Fibroblast of lung (primary cell): ENCODE measurements at places on chromosomes 7 and 10.

DNA sequence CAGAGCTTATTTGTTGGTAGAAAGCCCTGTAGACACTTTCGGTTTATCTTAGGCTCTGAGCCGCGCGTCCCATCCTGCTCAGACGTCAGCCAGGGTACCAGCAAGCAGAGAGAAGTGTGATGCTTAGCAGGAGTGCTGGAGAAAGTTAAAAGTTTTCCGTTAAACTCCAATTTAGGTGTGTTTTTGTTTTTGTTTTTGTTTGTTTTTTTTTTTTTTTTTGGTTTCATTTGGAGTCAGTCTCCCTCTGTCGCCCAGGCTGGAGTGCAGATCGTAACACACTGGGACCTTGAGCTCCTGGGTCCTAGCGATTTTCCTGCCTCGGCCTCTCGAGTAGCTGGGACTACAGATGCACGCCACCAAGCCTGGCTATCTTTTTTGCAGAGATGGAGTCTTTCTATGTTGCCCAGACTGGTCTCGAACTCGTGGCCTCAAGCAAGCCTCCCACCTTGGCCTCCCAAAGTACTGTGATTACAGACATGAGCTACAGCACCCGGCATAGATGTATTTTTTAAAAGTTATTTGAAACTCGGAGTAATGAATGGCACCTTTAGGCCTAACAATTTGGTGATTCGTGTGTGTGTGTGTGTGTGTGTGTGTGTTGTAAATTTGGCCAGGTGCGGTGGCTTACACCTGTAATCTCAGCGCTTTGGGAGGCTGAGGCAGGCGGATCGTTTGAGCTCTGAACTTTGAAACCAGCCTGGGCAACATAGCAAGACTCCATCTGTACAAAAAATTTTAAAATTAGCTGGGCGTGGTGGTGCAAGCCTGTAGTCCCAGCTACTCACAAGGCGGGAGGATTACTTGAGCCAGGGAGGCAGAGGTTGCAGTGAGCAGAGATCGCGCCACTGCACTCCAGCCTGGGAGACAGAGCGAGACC is 1.3 kb upstream of the HIP1 start:
- DNase-seq: peak; percentile 64

DNA sequence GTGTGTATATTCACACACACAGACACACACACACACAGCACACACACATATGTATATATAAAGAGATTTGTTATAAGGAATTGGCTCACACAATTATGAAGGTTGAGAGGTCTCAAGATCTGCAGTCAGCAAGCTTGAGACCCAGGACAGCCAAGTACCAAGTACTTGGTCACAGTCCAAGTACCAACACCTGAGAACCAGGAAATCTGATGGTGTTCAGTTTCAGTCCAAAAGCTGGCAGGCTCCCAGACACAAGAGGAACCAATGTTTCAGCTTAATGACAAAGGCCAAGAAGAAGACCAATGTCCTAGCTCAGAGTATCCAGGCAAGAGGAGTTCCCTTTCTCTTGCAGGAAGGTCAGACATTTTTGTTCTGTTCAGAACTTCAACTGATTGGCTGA is 780.2 kb downstream of the MAGI2 start:
- DNase-seq: no peak

- no peak for DNase-seq
Measured at GRCh38 chr10:77618117-77618516, 19.5 kb downstream of the KCNMA1 start.

DNA sequence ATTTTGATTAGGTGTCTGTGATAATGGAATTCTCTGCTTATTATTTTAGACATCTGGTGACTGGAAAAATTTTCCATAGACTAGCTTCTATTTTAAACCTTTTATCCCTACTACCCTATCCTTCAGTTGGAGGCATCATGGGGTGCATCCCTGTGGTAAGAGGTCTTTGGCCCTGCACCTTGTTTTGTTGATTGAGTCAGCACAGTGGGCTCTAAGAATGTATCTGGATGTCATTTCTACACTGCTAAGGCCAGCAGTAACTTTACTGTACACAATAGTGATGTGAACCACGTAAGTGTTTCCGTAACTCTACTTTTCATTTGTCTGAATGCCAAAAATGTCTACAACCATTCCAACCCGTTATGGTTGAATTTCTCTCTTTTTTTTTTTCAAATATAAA is 75.6 kb downstream of the ADAM22 start:
- no peak for DNase-seq

DNA sequence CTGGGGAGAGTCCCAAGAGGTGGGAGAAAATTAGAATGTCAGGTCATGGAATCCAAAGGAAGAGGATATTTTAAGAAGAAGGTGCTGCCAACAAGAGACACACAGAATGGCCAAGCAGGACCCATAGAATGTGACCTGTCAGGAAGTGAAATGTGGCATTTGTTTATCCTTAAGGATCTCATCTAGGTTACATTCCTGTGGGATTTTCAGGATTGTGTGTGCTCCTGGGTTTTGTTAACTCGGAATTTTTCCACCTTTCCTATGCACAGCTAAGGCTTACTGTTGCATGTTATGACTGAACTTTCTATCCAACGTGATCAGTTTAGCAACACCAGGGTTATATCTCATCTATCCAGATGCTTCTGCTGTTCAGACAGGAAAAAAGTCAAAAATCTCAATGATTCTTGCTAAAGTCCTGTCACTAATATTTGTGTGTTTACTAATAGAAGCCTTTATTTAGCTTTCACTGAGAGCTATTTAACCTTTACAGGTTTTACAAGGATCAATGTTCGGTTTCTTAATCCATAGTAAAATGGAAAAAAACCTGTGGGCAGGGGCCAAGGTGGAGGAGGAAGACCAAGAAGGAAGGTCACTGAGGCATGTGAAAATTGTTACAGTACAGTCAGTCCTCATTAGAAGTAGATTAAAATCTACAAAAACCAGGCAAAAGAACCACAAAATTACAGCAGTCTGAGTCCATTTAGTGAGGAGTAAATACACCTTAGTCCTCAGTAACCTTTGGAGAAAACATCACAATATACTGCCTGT is 437.8 kb upstream of the NPVF start:
- no peak for DNase-seq

DNA sequence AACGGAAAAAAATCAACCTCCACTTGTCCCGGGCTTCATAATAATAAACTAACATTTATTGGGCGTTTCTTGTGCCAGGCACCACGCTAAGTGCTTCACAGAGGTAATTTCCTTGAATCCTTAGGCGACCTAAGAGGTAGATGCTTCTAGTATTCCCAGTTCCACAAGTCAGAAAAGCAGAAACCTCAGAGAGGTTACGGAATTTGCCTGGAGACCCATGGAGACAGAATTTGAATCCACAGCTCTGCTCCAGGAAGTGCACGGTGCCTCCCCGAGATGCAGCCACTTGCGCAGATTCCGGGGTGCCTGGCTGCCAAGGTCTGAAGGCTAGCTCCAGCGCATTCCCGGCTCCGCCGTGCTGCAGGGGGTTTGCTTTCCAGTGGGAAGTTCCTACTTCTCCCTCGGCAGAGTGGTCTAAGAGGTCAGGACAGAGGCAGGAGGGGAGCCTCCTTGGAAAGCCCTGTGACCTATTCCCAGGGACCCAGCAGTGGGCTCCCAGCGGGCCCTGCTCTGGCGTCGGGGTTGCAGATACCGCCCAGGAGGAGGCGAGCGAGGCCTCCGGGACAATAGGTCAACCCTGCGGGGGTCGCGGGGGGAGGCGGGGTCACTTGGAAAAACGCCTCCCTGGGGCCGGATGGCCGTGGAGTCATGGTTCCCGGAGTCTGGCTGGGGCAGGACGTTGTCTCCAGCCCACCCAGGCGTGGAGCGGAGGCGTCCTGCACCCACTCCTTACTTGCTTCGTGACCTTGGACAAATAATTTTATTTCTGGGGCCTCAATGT is 10.1 kb upstream of the NKX2-3 start:
- DNase-seq: no peak

DNA sequence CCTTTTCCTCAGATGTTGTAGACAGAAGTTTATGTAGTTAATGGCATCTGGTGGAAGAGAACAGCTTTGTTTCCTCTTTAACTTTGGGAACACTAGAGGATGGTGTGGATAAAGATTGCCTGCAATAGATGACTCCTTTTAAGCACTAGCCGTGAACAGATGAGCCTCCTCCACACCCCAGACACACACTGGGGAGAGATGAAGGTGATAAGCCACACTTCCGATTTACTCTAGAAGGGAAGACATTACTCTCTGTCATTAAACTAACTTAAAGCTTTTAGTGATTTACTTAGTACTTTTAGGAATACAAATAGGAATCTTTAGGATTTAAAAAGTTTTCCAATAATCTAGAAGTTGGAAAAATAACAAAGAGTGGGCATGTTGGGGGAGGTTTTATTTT is 6.8 kb downstream of the HSPA14 start:
- no peak for DNase-seq
